ENCODE measurements at places on chromosomes 4 and X.

DNA sequence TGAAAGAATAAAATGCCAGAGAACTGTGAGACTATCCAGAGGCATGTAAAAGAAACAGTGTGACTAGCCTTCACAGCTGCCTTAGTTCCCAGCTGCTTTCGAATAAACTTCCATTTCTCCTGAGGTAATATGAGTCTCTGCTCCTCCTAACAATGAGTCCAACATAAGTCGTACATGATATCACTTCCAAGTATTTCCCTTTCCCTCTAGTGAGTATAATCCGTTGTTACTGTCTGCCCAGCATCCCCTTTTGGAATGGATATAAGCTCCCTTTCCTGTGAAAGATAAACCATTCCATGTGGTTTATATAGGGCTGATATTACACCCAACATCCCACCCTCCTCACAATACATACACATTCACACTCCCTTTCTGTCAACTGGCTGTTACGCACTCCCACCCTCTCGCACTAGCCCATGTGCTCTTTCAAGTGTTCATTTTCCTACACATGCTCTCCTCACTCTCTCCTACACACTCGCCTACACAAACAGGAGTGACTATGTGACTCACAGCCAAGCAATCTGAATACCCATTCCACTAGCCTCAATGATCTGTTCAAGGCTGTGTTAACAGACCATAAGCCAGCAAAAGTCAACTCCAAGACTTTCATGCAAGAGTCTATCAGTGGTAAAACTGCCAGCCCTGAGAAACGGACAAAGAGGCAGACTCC lies 5.0 kb downstream of the NAF1 start:
- DNase-seq = peak; percentile 51

GRCh38 chr4:31530555-31530954 lies 810.4 kb downstream of the PCDH7 start:
- DNase-seq = no peak

GRCh38 chr4:14749910-14750309 lies 252.4 kb upstream of the CPEB2 start:
- peak; percentile 46 for DNase-seq

DNA sequence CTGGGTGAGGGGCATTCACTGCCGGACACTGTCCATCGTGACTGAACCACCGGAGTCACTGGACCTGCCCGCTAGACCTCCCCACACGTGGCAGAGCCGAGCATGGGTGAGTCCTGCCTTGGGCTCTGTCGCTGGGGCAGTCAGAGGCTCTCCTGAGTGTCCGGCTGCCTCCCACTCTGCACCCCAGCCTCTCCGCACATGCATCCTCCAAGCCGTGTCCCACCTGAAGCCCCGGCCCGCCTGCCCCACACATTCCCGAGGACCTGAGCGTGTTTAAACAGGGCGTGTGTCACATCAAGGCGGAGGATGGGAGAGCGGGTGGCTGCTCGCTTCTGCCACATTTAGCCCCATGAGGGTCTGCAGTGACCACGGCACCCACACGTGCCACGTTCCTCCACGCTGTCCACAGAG lies 4.7 kb downstream of the CPLX1 start:
- DNase-seq = no peak

- DNase-seq = peak; percentile 31
Observed at GRCh38 chrX:132071254-132071653, 48.2 kb downstream of the STK26 start.

DNA sequence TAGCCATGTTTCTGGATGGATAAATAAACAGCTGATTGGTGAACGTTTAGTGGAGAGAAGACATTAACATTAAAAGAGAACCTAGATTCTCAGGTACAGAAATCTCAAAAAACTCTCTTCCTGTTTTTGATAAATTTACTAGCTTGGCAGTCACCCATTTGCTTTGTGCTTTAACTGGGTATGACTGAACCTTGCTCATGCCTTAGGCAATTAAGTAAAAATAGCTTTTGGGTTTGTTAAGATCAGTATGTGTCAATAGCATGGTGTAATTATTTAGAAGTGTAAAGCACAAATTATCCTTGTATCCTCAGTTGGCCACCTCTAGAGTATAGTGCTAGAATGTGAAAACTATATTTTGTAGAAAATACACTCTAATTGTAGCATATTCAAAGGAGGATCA lies 200.0 kb downstream of the CFAP299 start:
- no peak for DNase-seq

DNA sequence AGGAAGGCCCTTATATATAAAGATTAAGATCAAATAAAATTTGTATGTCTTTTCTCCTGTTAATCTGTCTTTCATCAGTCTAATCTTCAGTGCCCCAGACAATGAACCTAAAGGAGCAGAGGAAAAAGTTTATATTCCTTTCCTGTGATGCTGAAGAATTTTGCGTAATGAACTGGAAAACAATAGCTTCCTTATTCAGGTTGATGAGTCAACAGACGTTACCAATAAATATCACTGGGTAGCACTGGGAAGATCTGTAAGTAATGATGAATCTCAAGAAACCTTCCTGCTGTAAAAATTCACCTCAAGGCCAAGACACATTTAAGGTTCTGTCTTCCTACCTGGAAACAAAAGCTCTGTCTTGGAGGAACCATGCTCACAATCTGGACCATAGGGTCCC lies 25.5 kb downstream of the CDKN2AIP start:
- DNase-seq = peak; percentile 61

DNA sequence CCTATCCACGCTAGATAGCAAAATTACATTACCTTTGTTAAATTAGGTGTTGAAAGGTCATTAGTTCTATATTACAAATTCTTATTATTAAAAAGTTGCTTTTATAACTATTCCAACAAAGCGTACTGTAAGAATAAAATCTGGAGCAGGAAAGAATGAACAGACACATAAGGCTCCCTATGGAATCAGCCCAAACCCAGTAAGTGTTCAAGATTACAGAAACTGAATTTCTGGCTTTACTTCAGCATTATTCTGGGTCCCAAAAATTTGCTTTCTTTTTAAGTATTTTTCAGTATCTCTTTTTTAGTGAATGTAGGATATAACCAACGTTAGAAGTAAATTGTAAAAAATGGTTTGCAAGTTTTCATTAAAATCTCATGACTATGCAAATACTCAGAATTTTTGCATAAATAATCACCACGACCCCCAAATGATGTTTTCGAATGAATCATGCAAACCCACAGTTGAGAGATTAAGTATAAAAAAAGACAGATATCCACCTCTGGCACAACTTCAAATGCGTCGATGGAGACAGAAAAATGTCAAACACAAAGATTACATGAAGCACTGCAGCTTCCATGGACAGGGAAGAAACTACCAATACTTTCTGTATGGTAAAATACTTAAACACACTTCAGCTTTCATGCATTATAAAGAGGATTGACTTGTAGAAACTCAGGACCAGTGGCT lies 238.5 kb downstream of the RASL11B start:
- no peak for DNase-seq

DNA sequence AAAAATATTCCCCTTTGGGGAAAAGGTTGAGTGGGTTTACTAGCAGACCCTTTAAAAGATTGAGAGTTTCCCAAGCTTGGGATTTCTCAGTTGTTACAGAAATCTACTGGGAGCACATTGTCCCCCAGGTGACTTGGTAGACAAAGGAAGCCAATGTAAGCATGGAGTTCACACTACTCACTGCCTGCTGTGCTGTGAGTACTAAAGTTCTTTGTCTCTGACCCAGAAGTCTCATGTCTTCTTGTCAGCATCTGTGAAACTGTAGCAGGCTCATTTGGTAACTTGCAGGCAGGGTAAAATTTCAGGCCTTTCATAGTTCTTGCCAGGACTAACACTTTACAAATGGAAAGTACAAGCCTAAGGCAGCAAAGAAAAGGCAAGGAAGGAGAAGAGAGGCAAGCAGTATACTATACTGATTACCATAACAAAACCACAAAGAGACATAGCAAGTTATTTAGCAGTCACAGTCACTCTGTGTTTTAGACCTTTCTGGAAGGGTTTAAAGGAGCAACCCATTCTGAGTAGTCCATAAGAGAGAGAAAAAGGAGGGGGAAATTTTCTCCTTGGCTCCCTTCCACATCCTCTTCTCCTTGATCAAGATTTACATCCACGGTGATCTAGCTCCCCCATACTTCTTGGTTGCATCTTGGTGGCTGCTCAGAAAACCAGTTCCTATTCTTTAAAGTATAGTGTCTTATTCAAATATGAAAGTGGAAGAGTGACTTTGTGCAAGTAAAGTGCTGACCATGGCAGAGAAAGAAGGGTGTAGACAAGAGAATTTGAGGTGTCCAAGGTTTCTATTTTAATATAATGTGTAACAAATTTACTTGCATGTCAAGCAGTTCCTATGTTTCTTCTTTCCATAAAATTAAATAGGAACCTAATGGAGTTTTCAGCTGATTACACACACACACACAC lies 160.0 kb upstream of the PDE5A start:
- DNase-seq = no peak

DNA sequence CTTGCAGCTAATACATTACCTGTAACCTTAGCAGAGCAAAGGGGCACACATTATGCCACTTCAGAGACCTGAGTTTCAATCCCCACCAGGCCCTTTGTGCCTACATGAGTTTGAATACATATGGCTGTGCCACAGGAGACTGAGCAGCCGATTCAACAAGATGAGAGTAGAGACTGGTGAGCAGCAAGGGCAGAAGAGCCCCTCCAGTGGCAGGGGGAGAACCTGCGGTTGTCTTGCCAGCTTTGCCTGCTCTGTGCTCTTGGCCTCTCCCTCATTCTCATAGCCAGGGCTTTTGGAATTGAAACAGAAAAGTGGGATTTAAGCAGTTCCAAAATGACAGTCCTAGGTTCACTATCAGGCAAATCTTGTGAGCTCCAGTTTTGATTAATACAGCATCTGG lies 52.3 kb upstream of the CLNK start:
- no peak for DNase-seq

- no peak for DNase-seq
Observed at GRCh38 chrX:38965888-38966287, 164.6 kb downstream of the MID1IP1 start.

DNA sequence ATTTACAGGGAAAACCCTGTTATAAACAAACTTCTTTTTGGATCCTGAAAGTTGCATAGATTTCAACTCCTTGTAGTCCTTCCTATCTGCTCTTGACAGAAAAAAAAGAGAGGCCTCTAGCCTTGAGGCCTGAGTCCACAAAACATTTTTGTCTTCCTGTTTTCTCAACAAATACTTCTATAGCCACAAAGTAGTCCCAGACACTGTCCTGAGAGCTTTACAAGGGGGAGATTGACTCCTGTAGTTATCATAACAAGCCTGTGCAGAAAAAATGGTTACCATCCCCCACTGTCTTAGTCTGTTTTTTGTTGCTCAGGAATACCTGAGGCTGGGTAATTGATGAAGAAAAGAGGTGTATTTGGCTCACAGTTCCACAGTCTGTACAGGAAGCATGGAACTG lies 35.2 kb downstream of the PCDH7 start:
- no peak for DNase-seq

DNA sequence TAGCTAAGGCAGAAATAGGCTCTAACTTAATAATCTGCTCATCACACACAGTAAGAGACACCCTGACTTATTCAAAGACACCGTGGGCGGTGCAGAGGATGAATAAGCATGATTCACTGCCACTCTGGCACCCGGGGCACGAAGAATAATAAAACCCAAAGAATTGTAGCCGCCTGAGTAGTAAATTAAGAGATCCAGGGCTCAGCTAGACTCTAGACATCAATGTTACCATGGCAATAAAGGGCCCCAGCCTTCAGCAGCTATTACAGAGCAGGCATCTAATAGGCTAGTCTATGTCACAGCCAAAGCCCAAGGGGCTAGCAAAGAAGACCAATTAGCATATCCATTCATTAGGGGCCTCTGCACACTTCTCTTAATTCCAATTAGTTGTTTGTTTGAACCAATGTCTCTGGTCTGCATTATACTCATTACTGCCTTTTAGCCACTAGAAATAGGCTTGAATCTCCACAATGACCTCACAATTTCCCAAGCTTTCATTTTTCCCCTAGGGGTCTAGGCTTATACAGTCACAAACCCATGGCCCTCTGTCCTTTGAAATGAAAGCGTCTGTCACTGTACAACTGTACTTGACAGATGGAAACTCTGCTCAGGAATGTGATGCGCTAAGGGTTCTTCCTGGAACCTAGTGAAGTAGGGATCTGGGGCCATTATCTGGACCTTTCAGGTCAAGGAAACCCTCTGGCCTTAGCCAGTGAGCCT lies 3.0 kb upstream of the ATP1B4 start:
- peak; percentile 66 for DNase-seq

- no peak for DNase-seq
Observed at GRCh38 chr4:187017147-187017546, 293.5 kb upstream of the FAT1 start.

DNA sequence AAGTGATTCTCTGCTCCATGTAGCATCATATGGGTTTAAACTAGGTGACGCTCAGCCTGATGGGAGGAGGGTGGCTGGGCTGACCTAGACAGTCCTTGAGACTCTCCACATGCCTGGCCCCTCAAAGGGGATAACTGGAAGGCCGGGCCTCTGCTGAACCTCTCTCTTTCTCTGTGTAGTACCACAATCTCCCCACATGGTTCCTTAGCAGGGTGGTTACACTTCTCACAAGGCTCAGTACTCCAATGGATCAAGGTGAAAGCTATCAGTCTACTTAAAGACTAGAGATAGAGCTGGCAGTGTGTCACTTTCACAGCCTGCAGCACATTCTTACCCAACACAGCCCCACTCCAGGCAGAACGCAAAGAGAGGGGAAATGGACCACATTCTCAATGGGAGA lies 80.4 kb downstream of the LDB2 start:
- DNase-seq = no peak

DNA sequence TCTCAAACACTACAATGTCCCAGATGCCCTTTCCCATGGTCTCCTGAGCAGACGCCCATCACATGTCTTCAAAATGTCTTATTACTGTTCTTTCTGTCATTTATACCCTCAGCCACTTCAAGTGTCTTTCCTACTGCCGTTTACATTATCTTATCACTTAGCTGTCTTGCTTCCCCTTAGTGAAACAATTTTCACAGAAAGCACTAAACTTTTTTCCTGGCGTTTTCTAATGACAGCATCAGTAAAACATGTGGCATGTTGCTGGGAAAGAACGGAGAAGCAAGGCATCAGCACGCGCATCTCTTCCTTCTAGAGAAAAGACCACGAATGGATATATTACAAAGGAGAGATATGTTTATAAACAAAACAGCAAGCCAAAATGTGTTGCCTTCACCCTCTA lies 189.7 kb upstream of the SLIT2 start:
- DNase-seq = no peak

GRCh38 chrX:74292808-74293123 lies 11.2 kb upstream of the ZCCHC13 start:
- DNase-seq = no peak

DNA sequence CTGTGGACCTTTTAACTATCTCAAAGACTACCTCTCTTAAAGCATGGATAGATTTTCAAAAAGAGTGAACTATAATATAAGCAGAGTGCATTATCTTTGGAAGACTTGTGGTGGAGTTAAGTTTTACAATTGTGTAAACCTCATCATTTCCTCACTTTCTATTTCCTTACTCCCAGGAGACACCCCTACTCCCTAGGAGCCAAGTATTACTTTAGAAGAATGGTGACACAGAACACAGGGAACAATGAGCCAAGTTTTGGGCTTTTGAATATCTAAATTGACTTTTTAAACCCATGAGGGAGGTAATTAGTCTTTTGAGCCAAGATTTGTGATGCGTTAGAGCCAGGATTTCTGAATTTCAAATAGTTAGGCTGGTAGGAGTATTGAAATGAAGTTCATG lies 78.9 kb upstream of the UNC5C start:
- no peak for DNase-seq

All from suppressor macrophage treated with lipopolysaccharide for 1 hour (primary cell).